ENCODE measurements at places on chromosomes 16 and 17.

GRCh38 chr16:53043428-53043831, 9.3 kb downstream of the CHD9NB start:
- no peak for DNase-seq

DNA sequence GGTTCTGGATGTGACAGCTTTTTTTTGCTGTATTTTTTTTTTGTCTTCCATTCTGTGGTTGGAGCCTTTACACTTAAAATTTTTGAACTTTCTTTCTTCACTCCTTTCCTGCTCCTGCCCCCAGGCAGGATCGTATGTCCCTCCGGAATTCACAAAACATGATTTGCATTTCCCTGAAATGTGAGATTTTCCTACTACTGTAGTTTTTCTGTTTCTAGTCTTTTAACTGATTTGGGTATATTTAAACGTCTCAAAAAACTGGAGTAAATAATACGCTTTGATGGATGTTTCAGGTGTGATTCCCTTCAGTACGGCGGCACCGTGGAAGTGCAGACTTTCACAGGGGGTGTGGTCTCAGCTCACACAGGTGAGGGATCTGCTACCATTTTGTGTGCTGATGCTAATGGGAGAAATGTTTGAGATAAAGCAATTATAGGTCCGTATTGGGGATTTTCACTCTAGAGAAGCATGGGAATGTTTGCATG, 686 bp downstream of the SRCAP start:
- DNase-seq, result no peak

DNA sequence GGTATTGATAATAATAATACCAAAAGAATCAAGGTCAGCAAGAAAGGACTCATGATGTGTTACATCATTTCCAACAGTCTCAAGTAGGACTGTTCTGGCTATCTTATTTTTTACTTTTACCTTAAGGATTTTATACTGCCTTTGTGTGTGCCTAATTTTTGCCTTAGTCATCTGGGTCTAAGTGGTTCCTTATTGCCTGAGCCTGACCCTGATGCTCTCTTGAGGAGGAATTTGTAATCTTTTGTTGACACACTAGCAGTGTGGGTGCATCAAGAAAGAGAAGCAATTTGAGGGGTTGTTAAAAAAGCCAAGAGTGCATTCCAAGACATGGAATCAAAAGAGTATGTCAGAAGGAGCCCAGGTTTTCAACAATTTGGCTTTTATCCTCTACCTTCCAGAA, 59.3 kb downstream of the TMEM100 start:
- no peak for DNase-seq

GRCh38 chr17:75152922-75153779, 1.2 kb downstream of the JPT1 start:
- peak; percentile 63 for DNase-seq

- no peak for DNase-seq
Observed at GRCh38 chr16:26863931-26864330, 202.8 kb upstream of the C16orf82 start.

GRCh38 chr17:57366558-57367351, 110.4 kb downstream of the MSI2 start:
- no peak for DNase-seq

DNA sequence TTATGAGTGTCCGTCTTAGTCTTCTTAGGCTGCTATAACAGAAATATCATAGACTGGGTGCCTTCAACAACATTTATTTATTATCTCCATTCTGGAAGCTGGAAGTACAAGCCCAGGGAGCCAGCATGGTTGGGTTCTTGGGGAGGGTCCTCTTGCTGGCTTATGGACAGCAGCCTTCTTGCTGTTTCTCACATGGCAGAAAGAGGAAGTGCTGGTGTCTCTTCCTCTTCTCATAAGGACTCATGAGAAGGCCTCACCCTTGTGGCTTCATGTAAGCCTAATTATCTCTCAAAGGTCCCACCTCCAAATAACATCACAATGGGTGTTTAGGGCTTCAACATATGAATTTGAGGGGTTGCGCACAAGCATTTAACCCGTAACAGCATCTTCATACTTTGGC, 207.0 kb upstream of the COX10 start:
- DNase-seq, result peak; percentile 81

DNA sequence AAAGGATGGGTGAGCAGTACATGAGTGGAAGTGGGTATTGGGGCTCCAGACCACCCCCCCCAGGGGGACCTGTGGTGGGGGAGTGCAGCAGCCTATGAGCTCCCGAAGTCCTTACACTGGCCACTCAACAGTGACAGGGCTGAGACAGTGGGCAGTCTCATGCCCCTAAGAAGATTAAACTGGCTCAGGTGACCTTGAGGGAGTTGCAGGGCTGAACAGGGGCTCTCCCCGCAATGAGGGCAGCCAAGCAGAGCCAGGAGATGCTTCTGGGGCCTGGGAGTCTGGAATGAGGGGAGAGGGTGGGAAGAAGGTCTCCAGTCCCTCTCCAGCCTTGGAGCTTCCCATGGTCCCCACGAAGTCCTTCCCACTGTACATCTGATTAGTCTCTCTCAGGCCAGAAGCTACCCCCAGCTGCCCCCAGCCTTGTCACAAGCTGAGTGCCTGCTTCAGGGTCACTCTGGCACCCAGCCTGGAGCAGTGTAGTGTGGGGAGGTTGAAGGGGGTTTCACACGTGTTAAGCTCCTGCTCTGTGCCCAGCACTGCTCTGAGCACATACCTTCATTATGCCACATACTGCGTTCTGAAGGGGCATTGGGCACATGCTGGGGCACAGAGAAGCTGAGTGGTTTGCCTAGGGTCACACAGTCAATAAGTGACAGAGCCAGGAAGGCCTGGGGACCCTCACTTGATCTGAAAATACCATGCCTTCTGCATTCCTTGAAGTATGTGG, 1.0 kb upstream of the CDH16 start:
- no peak for DNase-seq

GRCh38 chr17:81131486-81132196, 33.7 kb upstream of the PVALEF start:
- no peak for DNase-seq

DNA sequence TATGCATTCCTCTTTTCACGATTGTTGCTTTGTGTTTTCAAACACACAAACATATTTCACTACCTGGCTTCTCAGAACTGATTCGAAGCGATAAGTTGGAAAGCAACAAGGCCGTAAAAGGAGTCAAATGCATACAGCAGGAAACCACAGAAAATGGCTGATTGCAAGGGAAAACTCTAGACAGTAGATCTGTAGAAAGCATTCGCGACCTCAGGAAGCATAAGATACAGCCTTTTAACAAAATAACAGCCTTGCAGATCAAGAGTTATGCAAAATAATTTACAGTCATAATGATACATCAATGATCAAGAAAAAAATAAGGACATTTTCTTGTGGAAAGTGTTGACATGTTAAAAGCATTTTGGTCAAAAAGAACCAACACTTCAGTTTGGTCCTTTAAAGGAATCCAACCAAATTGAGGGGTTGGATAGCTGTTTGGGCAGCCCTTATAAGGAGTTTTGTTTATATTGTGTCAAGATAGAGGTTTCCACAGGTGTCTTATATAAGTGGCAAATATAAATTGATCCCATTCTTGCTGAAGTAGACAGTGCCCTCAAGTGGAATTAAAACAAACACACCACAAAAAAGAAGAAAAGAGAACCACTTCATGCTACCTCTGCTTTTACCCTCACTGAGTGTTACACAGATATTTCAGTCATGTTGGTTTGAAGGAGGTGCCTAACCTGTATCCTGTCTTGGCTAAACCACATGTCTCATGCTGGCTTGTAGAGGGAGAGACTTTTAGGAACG, 5.5 kb downstream of the CYLD start:
- DNase-seq, result peak; percentile 82

- peak; percentile 73 for DNase-seq
Observed at GRCh38 chr17:51000835-51001638, 119.6 kb downstream of the SPAG9 start.

DNA sequence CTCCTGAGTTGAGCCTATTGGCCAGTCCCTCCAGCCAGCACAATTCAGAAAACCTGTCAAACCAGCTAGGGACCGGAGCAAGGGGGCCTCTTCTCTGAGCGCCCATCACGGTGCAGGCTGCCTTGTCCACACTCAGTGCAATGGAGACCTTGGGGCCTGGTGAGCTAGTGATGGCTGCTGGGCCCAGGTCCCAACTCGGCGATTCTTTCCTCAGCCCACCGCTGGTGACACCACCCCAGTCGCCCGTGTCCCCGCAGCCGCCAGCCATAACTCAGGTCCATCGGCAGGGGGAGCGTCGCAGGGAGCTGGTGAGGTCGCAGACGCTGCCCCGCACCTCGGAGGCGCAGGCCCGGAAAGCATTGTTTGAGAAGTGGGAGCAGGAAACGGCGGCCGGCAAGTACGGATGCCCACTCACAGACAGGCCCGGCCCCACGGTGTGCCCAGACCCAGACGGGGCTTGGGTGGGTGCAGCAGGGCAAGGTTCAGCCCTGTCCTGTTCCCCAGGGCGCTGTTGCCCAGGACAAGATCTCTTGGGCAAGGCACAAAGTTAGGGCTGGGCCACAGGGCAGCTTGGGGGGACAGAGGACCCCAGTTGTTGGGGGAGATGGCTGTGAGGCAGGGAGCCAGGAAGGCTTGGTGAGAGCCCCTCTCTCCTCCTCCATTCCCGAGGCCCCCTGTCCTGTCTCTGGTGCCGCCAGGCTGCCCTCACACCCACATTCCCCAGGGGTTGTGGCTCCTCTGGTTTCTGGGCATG, 10.8 kb downstream of the SMTNL2 start:
- no peak for DNase-seq

DNA sequence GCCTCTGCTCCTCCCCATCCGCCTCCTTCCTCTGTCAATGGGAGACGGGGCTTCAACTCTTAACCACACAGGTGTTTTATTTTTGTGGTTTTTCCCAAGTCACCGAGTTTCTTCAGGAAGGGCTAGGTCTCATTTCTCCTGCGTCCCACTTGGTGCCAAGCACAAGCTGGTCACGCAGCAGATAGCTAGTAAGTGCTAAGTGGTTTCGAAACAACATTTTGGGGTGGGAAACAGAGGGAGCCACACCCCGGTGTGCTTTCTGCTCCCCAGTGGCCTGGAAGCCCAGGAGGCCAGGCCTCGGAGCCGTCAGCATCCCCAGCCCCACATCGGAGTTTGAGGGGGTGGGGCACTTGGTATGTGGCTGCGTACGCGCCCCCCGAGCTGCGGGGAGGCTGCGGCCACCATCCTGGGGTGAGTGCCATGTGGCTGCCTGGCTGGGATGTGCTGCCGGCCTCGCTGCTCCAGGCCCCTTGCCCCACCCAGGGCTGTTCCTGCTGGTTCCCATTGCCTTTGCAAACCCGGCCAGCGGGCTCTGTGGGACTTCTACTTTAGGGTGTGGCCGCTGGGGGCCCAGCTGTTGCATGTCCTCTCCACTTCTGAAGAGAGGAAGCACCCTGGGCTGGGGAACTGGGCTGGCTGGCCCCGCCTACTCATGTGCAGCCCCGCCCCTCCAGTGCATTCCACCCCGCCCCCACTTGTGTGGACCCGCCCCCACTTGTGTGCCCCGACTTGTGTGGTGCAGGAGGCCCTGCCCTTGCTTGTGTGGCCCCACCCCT, 55.6 kb downstream of the BAIAP2 start:
- peak; percentile 77 for DNase-seq

DNA sequence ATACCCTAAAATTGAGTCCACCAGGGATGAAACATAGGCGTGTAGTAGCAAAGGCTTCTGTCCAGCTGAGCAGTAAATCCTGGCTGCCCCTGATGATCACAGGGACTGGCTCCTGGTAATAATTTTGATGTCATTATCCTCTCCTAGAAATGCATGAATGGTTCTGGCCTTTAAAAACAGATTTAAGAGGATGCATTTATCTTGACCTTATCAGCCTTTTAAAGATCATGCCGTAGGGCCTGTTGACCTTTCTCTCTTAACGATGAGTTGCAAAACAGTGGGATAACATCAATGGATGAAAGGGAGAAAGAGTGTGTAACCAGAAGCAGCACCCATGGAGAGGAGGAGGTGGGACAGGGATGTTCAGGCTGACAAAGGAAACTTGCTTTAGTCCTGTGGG, 128.5 kb downstream of the CA10 start:
- no peak for DNase-seq

- no peak for DNase-seq
Observed at GRCh38 chr17:60110586-60110985, 31.9 kb upstream of the HEATR6 start.

Measured in NB4 (cell line).